ENCODE measurements at places on chromosomes 3 and 15.

- no peak for DNase-seq
These were observed 317.6 kb upstream of the CTDSPL start for GRCh38 chr3:37544105-37544504.

- no peak for DNase-seq
These were observed 2.0 kb upstream of the TMED3 start for GRCh38 chr15:79308874-79309273.

GRCh38 chr15:39593656-39594445 lies 13.0 kb downstream of the THBS1 start:
- no peak for DNase-seq

- DNase-seq = no peak
These were observed 8.9 kb downstream of the DUSP7 start for GRCh38 chr3:52047295-52047960.

DNA sequence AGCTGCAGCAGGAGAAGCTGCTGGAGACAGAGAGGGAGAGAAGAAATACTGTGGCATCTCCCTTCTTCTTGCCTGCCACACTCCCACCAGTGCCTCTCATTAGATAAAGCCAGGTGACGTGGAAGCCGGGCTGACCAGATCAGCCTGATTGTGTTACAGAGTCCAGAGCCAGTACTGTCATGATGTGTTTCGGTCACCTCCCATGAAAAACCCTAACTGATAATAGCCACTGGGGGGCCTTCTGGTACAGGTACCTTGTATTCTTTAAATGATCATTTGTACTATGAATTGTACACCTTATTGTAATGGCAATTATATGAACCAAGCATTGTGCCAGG lies 125.8 kb upstream of the TMEM108 start:
- DNase-seq = no peak

DNA sequence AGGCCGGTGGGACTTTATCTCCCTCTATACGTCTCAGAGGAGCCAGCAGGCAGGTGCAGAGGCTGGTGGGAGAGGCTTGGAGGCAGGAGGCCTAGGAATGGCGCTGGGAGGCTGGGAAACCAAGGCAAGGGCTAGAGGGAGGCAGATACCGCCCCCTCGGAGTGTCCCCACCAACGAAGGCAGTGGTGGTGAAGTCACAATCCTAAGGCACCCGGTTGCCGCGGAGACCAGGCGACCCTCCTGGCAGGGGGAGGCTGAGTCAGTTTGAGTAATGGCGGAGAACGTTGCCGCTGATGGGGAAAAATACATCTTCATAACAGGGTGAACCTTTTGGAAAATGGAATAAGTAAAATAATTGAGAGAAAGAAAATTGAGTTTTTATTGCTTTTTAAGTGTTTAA lies 29.9 kb upstream of the CACNA2D2 start:
- no peak for DNase-seq

Measured in activated naive CD4-positive, alpha-beta T cell (primary cell).